ENCODE measurements at places on chromosomes 3 and 15.

GRCh38 chr3:24830230-24831152 is 335.8 kb upstream of the THRB start:
- DNase-seq: no peak

DNA sequence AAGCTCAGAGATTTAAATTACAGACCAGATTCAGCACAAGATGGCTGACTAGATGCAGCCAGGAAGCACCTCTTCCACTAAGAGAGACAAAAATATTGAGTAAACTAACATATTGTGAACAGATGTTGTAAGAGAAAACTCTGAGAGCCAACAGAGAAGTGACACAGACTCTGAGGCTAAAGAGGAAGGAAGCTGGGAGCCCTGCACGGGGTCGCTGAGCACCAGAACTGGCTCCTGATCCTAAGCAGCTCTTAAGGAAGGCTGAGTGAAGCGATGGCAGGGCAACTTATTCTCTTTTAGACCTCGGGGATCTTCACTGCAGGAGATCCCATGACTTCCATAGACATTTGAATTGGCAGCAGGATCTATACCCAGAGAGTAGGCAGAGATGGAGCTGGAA is 578.0 kb upstream of the GRM7 start:
- DNase-seq: no peak

GRCh38 chr3:126197854-126198584 is 17.6 kb upstream of the ALDH1L1 start:
- DNase-seq: peak; percentile 4

DNA sequence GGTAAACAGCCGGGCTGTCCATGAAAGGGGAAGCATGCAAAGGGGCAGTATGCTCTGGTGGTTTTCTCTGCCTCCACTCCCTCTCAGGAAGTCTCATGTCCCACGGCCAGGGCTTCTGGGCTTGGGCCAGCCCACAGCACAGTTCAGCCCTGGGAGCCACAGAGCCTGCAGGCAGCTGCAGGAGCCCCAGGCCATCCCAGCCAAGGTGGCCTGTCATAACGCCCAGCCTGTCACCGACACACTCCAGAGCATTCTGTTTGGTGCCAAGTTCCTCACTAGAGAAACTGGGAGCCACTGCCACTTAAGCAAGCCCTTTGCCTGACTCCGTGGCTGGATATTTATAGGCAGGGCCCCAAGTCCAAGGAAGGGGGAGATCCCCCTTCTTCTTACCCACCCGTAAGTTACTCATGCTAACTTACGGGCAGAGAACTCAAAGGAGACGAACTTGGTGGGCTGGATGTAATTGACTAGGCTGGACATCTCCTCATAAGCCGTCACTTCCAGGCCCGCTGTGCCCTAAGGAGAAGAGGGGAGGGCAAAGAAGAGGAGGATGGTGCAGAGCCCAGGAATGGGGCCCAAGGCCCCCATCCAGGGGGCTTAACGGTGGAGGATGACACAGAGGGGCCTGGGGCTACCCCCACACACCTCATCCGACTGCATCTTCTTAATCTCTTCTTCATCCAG is 11.7 kb downstream of the PLCB2 start:
- DNase-seq: no peak

GRCh38 chr15:56744701-56745683 is 11.7 kb upstream of the ZNF280D start:
- DNase-seq: no peak

All from CD4-positive, CD25-positive, alpha-beta regulatory T cell (primary cell).